ENCODE measurements at places on chromosomes 6 and 20.

DNA sequence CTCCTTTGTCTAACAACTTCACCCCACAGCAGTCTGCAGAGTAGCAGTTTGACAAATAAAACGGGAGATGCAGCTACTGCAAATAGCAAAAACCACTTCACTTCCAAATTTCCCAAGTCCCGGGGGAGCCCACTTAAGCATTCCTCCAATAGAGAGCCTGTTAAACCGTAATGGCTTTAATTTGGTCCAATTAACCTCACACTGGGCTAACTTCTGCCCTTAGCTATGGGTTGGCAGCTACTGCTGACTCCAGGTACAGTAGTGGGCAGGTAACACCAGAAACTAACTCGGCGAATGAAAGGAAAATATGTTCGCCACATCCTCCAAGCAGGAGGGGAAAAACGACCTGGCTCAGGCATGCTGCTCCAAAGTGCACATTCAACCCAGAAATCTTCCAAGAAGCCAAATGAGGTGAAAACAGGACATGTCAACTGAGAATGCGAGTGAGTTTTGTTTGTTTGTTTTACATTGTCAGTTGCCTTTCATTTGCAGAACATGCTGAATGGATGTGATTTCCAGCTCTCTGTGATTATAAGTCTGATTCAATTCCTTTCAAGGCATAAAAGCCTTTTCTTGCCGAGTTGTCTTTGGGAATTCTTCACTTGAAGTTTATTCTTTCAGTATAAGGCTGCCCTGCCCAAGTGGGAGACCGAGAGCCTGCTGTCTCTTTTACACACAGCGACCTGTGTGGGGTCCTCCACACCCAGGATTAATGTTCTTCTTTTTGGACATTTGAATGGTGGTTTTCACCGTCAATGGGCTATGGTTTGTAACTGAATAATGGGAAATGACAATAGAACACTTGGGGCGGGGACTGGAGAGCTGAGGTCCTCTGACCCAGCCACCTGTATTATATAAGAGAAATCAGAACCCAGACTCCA is 117.3 kb upstream of the ARMC2 start:
- DNase-seq = no peak

- no peak for DNase-seq
Observed at GRCh38 chr20:9136114-9136513, 67.2 kb downstream of the PLCB4 start.

- DNase-seq = no peak
Observed at GRCh38 chr6:134614606-134615485, 296.9 kb upstream of the SGK1 start.

DNA sequence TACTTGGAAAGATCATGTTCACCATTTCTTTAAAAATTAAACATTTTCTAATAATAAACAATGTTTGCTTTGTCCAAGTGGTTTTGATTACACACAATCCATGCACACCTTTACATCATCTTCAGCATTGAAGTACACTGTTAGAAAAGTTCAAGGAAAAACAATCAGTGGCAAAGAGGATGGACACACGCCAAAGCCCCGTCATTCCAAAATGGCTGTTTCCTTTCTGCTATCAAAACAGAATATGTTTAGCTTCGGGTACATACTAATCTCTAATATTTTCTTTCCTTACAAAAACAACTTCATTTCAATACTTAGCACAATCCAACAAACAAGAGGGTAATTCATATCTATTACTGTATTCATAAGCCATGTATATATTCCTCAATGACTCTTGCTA is 24.5 kb downstream of the REPS1 start:
- DNase-seq = no peak

All from NK-92 treated with Interleukin-12 subunit alpha and Interleukin-12 subunit beta, amount 100 ng/mL, for 24 hours (cell line).